ENCODE measurements at places on chromosomes 4 and X. TPM values are rescaled to one million over a fixed set of nuclear protein-coding genes. Genes with fewer than 3 reads are reported as not detected.

DNA sequence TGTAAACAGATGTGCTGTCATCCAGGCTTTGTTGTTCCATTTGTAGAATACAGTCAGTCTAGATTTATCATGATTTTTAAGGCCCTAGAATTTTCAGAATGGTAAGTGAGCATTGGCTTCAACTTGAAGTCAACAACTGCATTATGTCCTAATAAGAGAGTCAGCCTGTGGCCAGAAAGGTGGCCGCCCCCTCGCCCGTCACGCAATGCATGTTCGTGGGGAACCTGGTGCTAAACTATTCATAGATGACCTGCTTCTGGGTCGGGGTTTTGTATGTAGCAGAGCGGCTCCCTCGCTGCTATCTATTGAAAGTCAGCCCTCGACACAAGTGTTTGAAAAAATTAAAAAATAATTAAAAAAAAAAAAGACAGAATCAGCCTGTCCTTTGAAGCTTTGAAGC lies 24.7 kb downstream of the USP53 start:
- no peak for DNase-seq

DNA sequence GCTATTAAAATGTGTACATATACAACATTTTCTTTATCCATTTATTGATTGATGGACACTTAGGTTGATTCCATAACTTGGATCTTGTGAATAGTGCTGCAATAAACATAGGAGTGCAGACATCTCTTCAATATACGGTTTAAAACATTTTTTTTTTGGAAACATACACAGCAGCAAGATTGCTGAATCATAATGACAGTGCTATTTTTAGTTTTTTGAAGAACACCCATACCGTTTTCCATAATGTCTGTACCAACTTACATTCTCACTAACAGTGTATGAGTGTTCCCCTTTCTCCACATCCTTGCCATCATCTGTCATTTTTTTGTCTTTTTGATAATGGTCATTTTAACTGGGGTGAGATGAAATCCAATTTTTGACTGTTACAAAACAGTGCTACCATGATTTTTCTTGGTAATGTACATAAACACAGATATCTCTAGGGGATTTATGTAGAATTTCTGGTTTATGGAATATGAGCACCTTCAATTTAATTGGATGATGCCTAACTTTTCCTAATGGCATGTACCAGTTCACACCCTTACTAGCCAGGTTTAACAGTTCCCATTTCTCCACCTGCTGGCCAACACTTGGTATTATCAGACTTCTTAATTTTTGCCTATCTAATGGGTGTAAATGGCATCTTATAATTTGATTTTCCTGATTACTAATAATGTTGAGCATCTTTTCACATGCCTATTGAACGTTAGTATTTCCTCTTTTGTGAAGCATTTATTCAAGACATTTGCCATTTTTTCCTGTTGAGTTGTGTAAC lies 21.0 kb upstream of the TMSB15B start:
- no peak for DNase-seq

MRFAP1 gene
- total RNA-seq = 266 TPM

GRCh38 chrX:106208154-106208553 lies 40.0 kb downstream of the PWWP3B start:
- no peak for DNase-seq

- no peak for DNase-seq
Observed at GRCh38 chr4:128513664-128514484, 226.3 kb upstream of the PGRMC2 start.

DNA sequence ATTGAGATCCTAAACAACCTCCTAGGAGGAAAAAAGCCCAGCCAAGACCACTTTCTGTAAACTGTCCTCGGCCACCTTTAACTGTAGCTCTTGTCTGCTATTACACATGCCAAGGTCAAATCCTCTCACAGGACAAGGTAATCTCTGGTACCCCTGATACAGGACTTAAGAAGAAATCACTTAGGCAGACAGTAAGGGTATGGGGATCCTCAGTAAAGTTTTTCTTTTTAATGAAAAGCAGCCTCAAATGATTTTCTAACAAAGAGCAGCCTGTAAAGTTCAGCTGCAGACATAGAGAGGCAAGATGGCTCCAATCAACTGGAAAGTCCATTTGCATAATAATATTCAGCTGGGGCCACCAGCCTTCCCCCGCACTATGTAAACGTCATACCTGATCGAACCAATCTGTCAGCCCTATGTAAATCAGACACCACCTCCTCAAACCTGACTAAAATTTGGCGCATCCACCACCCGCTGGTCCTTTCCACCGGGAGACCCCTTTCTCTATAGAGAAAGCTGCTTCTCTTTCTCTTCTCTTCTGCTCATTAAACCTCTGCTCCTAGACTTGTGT lies 14.6 kb upstream of the MPP1 start:
- DNase-seq = no peak

GAK gene
- total RNA-seq = 123 TPM

TEX13C gene
- not detected for total RNA-seq

- no peak for DNase-seq
Observed at GRCh38 chrX:105880491-105880890, 58.2 kb downstream of the NRK start.

All from epithelial cell of proximal tubule (primary cell).